Activated CD8-positive, alpha-beta T cell treated with anti-CD3 and anti-CD28 coated beads for 36 hours (primary cell): ENCODE measurements at places on chromosomes 7 and 10.
A peak's percentile ranks its signal among the peaks of the same experiment; 100 is the strongest.

DNA sequence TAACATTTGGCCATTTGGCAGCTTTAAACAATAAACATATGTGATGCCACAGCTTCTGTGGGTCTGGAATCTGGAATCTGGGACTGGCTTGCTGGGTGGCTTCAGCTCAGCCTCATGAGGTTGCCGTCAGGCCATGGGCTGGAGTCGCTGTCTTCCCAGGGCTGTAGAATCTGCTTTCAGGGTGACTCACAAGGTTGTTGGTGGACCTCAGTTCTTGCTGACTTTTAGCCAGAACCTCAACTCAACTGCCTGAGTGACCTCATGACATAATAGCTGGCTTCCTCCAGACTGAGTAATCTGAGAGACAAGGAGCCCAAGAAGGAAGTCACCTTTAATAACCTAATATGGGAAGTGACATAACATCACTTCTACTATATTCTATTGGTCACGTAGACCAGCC is 44.6 kb upstream of the TSPAN13 start:
- no peak for DNase-seq

- DNase-seq = no peak
Measured at GRCh38 chr7:116271161-116271913, 61.0 kb downstream of the TES start.

DNA sequence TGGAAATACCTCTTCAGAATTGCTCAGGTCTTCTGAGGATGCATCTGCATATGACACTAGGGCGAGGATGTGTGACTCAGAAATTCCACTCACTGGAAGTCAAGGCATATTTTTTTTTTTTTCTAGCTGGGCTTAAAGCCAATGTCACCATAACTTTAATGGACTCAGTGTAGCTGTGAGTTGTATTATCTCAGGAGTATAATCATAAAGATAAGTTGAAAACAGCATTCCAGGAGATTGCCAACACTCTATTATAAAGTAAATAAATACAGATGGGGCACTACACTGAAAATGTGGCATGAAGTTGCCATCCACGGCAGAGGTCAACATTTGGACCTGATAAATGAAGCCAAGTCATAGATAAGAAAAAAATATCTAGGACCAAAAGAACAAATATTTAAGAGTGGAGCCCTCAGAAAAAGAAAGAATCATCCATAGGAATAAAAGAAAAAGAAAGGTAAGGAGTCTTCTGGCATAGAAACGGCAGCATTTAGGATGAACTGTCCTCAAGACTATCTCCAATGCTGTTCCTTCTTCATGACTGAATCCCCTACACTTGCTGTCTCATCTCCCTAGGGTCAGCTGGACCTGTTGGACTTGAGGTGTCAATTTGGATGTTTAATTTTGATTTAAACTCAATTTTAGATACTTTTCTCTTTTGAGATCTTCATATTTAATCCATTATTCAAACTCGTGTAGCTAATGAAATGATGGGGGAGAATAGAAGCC is 72.9 kb upstream of the CAV2 start:
- DNase-seq = peak; percentile 5

DNA sequence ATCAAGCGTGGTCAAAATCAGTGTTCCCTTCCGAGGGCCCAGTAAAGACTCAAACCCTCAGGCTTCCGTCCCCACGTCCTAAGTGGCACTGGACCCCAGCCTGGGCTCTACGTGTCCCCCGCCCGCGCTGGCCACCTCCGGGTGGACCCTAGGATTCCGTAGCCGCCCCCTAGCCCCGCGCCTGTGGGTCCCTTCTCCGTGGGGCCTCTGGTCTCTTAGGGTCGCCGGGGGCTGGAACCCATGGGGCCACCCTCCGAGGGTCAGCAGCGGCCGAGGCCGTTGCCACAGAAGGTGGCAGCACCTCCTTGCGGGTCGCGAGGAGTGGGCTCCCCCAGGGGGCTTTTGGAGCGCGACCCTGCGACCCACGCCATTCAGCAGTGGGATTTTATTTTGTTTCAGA is 170.5 kb upstream of the EEPD1 start:
- DNase-seq = no peak

DNA sequence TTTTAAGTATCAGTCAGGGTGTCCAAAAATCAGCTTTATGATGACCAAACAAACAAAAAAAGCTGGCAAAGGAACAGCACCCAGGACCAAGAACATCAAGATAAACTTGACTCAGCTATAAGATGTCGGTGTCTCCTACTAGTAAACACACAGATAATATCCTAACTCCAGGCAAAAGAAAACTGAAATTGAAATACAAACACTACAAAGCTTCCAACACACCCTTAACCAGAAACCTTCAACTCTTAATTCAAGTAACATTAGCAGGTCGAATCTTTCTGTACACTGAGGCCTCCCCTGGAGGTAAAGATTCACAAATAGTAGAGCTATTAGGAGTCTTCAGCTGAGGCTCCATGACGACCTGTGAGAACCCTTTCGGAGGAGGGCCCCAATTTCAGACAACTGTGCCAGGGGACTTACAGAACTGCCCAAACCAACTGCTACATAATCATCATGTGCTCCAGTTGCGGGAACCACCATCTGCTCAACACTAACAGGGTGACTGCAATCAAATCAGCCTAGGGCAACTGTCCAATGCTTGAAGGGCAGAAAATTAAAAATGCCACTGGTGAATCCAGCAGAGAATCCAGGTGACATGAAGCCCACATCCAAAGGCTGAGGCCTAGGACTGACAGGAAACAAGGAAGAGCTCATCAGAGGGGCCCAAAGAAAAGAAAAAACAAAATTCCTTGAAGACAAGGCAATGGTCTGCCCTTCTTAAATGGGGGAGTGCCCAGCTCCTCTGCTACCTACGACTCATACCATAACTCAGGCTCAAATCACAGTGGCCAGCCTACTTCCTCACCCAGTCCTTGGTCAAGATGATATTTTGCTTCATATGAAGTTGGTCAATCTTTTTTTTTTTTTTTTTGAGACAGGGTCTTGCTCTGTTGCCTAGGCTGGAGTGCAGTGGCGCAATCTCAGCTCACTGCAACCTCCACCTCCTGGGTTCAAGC is 20.0 kb downstream of the XPNPEP1 start:
- DNase-seq = peak; percentile 29

- no peak for DNase-seq
Measured at GRCh38 chr10:62022830-62023229, 121.3 kb downstream of the ARID5B start.
